ENCODE measurements at places on chromosomes 13 and 19.

DNA sequence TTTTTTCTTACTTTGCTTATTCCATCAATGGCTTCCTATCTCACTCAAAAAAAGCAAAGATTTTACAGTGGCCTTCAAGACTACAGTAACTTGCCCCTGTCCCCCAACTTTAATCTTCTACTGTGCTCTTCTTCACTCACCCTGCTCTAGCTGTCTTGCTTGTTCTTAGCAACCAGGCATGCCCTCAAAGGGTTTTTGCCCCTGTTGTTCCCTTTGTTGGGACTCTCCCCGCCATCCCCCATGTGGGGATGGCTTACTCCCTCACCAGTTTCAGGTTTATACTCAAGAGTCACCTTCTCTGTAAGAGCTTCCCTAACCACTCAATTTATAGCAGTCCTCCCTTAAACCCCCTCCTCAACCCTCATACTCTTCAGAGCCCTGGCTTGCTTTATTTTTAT lies 5.4 kb downstream of the MTMR6 start:
- no peak for DNase-seq

GRCh38 chr19:38252385-38252784 lies 3.8 kb downstream of the PPP1R14A start:
- no peak for DNase-seq

DNA sequence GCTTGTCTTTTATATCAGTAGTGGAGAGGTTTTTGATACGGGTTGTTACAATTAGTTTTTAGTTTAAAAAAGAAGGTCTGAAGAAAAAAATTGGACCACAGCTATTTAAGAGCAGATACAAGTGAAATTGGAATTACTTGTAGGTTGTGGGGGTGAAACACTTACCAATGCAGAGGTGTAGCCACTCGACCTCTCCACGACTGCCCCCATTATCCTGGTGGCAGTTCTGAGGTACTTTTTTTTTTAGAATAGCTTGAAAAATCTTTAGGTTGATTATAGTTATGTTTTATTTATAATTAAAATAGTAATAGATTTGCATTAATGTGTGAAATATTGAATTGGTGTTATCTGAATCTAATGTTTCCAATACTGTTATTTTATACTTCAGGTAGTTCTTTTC lies 60.7 kb downstream of the PAN3 start:
- no peak for DNase-seq

DNA sequence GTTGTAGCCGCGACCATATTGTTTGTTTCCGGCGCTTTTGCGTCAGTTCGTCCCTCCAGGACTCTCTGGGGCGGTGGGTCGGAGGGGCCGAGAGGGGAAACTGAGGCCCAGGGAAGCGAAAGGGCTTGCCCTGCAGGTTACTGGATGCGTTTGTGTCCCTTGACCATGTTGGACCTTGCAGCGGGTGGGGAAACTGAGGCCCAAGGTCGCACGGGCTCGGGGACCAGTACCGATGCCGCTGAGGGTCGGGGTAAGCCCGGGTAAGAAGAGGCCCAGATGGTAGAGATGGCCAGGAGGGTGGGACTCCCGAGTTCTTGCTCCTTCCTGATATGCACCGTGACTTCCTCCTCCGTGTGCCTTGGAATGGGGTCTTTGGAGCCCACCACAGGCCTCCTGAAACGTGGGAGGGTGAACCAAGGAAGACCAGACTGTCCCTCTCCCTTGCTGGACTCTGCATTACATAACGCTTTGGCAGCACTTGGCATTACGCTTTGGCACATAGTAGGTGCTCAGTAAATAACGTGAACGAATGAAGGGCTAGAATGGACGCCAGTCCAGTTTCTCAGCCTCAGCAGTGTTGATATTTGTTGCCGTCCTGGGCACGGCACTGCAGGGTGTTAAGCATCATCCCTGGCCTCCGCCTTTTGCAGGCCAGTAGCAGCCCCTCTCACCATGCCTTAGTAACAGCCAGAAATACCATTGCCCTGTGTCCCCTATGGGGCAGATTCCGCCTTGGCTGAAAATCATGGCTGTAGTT lies 743 bp downstream of the CHAF1A start:
- DNase-seq, result no peak

- no peak for DNase-seq
Observed at GRCh38 chr13:113726961-113727411, 32.0 kb upstream of the TMEM255B start.

DNA sequence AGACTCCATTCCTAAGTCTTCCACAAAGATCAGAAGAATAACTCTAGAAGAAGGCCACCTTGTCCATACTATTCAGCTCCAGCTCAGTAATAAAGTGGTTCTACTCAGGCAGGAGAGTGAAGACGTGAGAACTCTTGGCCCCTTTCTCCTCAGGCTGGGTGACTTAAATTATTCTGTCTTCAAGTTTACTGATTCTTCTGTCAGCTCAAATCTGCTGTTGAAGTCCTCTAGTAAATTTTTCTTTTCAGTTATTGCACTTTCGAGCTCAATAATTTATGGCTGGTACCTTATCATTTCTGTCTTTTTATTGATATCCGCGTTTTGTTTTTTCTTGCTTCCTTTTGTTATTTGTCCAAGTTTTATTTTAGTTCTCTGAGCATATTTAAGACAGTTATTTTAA lies 922.3 kb upstream of the PCDH9 start:
- DNase-seq, result no peak

DNA sequence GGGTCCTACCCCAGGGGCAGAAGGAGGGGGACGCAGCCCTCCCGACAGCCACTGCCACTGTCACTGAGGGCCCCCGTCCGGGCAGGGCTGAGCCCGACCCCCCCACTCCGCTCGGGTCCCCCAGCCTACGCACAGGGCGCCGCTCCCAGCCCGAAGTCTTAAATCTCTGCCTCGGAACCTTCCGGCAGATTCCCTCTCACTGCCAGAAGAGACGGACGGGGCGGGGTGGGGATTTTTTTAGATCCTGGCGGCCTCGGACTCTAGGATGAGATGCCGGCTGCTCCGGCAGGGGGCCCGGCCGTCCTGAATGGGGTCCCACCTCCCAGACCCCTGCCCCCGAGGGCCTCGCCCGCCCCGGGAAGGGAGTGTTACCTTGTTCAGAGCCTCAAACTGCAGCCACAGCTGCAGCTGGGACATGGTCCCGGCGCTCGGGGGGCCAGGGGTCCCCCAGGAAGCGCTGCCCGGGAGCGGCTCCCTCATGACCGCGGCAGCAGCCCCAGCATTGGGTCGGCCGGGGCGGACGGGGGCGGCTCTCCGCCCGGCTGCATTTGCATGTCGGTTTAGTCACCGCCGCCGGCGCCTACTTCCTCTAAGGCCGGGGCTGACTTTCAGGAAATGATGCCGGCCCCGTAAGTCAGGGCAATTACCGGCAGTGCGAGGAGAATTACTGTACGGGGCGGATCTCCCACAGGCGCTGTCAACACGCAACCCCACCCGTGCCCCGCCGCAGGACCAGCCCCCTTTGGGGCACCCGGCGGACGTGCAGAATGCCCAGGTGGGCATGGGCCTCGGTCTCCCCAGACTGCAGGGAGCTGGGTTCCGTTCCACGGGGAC lies 28.1 kb downstream of the GPX4 start:
- DNase-seq, result peak; percentile 84

GRCh38 chr19:38737281-38737865 lies 6.9 kb downstream of the CAPN12 start:
- DNase-seq, result no peak

- DNase-seq, result peak; percentile 36
Observed at GRCh38 chr19:4597975-4598671, 38.6 kb upstream of the SEMA6B start.

- DNase-seq, result no peak
Observed at GRCh38 chr19:51093510-51094345, 11.0 kb upstream of the KLK14 start.

- DNase-seq, result no peak
Observed at GRCh38 chr19:16649734-16650133, 10.2 kb downstream of the SMIM7 start.

DNA sequence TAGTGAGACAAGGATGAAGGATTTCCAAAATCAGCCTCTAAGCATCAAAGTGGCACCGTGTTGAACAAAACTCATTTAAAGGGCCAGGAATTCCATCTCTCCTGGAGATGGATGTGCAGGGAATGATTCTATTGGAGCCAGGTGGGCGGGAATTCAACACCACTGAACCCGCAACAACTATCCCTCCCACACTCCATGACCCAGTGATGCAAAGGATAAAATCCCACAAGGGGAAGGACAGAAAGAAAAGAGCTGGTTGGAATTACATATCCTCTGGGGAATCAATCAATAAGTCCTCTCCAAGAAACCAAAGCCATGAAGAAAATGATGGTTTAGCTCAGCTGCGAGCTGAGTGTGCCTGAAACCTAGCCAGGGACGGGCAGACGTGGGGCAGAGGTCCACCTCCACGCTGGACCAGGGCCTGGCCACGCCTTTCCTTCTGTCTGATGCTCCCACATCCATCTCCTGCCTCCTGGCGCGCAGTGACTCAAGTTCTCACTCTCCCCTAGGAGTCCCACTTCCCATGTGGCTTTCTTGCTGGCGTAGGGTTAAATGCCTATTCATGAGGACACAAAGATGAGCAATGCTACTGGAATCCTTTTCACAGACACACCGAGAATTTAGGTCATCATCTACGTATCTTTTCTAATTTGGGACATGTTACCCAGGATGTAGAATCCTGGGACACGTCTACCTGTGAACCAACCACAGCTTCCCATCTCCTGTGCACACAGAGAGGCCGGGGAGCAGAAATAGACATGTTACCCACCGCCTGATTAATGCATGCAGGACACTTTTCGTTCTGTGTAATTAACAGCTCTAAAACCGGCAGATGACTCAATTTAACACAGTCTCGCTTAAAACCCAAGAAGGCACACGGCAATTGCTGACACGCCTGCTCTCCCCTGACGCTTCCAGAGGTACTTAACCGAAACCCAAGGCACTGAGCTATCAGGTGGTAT lies 48.6 kb downstream of the PEPD start:
- DNase-seq, result no peak

GRCh38 chr13:51541037-51541436 lies 43.2 kb upstream of the WDFY2 start:
- DNase-seq, result no peak

DNA sequence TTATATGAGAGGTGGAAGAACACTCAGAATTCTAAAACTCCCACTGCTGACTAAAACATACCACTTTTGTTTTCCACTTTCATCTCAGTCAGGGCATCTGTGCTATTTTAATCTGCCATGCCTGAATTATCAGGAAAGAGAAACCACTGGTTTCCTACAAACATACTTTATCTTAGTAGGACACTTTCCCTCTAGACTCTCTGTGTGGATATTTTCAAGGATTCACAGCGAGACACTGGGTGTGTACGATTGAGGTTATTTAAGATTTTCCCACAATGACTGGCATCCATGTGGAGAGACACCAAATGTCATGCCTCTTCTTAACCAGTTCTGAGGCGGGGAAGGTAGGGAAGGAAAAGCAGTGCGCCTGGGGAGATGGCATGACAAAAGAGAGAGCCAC lies 212.2 kb downstream of the ENOX1 start:
- no peak for DNase-seq

DNA sequence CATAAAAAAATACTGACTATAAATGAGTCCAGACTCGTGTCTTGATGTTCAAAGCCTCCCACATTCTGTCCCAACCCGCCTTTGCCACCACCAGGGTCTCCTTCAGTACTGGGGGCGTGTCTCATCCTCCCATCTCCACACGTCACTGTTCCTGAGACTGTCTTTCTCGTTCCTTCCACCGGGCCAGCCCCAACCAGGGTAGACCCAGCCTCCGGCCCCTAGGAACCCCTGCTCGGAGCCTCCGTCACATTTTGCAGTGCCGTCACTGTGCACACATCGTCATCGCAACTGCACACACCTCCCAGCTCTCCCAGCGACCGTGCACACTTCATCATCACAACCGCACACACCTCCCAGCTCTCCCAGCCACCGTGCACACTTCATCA lies 73.4 kb downstream of the SPACA7 start:
- DNase-seq, result no peak

DNA sequence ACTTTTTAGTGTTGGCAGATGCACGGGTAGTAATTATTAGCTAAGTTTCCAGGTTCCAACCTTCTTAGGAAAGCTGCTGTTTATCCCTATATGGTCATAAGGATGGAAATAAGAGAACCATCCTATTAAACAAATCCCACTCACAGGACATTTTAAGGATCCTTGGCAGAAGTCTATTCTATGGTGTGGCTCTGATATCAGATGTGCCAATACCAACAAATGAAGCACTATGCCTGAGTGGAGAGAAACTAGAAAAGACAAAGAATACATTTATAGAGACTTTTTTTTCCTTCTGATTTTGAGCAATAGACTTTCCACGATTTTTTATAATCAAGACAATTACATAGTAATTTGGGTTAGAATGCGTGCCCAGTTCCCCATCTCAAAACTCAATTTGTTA lies 12.6 kb downstream of the PCDH17 start:
- DNase-seq, result no peak

DNA sequence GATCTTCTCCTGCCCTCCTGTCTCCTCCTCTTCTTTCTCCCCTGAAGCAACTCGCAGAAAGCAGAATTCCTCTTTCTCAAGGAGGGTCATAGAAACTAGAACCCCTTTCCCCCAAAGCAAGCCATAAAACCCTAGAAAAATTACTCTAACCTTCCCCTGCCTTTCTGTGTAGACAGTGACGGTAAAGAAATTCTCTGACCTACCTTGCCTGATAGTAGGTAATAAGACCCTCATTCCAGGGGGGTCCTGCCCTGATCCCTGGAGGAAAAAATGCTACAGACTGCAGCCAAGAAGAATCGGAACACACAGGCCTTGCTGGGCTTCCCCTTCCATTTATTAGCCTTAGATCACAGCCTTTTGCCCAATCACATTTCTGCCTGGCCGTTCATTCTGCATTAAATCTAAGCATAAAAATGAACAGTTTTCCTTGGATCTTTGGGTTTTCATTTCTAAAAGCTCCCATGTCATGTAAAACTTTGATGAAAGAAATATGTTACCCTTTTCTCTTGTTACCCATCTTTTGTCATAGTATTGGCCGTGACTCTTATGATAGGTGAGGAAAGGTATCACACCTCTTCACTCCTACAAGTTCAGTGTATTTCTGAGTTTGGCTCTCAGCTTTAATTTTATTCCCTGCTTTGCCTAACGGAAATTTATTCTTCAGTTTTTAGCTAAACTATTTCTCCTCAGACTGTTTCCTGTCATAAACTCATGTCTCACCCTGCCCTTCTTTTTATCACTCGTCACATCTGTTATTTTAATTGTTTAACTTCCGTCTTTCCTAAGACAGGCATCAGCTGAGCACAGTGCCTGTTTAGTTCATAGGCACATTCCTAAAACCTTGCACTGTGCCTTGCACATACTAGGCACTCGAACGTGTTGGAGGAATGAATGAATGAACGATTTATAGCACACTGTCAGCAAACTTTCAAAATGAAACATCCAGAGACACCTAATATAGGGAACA lies 20.4 kb upstream of the CPB2 start:
- no peak for DNase-seq
